ENCODE measurements at places on chromosomes 6 and 20. TPM values are rescaled to one million over a fixed set of nuclear protein-coding genes. Genes with fewer than 3 reads are reported as not detected.

Gene SPDEF
- total RNA-seq, result 0.14 TPM

Gene HDGFL1
- total RNA-seq, result not detected

Gene TRIM31
- total RNA-seq, result not detected

DNA sequence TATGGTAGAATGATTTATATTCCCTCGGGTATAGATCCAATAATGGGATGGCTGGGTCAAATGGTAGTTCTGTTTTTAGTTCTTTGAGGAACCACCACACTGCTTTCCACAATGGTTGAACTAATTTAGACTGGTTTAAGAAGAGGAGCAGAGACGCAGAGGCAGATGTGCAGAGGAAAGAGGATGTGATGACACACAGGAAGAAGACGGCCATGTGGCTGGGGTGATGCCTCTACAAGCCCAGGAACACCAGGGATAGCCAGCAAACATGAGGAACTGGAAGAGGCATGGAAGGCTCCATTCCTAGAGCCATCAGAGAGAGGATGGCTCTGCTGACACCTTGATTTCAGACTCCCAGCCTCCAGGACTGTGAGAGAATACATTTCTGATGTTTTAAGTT lies 218.3 kb upstream of the DTNBP1 start:
- no peak for DNase-seq

- DNase-seq, result no peak
Observed at GRCh38 chr6:170376386-170377043, 70.0 kb downstream of the FAM120B start.

GRCh38 chr6:93307505-93308409 lies 111.6 kb downstream of the EPHA7 start:
- DNase-seq, result no peak

DNA sequence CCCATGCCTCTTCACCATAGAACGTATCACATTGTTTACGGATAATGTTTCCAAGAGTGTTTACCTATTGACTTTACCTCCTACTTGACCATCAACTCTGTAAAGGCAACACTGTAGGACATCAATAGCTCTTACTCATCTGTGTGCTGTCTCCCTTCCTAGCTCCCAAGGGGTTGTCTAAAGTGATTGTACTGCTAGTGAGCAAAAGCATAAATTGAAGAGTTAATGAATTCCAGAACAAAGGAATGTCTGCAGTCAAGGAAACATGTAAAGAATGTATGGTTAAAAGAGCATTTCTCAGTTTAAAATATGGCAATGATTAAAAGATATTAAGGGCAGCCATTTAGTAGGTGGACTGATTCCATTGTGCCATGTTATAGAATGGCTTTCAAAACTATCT lies 985.4 kb downstream of the TBC1D32 start:
- DNase-seq, result no peak

- peak; percentile 71 for DNase-seq
Observed at GRCh38 chr6:32819729-32820128, 2.9 kb upstream of the HLA-DOB start.
